ENCODE measurements at places on chromosomes 7 and 10.
A peak's percentile ranks its signal among the peaks of the same experiment; 100 is the strongest.

DNA sequence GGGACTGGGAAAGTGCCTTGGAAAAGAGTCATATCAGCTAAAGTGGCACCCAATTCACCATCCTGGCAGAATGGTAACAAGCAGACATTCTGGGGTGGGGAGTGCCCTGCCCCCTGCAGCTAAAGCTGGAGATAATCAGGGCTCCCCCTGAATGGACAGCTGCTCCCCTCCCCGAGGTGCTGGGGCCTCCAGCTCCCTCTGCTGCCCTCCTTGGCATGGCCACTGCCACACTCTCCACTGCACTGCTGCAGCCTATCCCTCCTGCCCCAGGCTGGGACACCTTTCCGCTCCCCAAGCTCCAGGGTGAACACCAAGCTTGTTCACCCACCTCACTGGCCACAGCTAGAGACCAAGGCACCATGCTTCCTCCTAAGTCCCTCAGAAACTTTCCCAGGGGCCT lies 9.8 kb upstream of the PARD3 start:
- DNase-seq, result no peak

DNA sequence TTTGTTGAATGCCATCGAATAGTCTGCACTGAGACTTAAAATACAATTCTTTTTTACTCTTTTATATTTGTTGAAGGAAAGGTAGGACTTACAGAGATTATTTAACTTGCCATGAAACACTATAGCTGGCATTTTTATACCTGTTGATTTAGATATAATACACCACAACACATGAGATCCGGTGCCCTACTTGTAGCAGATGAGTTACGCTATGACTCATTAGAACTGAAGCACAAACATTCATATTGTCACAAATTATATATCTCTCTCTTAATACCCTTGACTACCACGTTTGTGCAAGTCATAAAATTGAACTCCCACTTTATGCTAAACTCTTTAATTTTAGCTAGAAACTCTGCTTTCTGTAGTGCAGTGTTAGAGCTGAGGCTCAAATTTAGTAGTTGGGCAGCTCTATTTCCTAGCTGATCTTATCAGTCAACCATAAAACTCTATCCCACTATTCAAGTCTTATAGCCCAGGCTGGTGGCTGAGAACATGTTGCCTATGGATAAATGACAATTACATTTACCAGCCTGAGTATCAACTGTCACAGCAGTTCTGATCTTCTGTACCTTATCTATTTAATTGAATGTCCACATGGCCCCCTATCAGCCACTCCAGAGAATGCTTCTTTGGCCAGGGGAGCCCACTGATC lies 137.4 kb upstream of the SEMA3D start:
- DNase-seq, result no peak

DNA sequence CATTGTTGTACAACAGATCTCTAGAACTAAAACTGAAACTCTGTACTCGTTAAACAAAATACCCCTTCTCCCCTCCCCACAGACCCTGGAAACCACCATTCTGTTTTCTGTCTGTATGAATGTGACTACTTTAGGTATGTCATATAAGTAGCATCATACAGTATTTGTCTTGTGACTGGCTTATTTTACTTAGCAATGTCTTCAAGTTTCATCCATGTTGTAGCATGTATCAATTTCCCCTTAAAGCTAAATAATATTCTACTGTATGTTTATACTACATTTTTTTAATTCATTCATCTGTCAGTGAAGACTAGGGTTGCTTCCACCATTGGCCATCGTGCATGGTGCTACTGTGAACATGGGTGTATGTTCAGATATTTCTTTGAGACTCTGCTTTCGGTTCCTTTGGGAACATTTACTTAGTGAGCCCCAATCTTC lies 71.2 kb upstream of the RPA3 start:
- peak; percentile 25 for DNase-seq

DNA sequence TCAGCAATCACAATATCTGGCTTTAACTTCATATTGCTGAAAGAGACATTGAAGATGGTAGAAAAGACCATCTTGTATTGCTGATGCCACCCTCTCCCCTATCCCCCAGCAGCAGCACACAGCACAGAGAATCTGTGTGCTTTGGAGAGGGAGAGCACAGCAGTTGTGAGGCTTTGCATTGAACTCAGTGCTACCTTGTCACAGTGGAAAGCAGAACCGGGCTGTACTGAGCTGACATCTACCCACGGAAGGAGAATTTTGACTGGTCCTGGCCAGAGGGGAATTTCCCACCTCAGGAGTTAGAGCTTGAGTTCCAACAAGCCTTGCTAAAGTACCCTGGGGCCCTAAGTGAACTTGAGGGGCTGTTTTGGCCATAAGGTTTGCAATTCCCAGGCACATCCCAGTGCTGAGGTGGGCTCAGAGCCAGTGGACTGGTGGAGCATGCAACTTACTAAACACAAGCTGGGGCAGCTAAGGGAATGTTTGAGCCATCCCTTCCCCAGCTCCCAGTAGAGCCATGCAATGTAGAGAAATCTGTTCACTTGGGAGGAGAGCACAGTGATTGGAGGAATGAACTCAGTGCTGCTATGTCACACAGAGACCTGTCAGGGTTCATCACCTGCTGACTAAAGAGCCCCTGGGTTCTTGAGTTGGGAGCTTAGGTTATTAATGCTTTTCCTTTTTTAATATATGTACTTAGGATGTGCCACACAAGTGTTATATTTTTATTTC lies 62.1 kb downstream of the OR13A1 start:
- DNase-seq, result peak; percentile 23

GRCh38 chr7:152702-153391 lies 39.5 kb upstream of the FAM20C start:
- no peak for DNase-seq

GRCh38 chr10:78543749-78544362 lies 510.2 kb downstream of the RPS24 start:
- no peak for DNase-seq

GRCh38 chr10:43282881-43283280 lies 16.0 kb upstream of the RASGEF1A start:
- DNase-seq, result no peak

GRCh38 chr7:135925210-135925609 lies 51.9 kb downstream of the MTPN start:
- no peak for DNase-seq

DNA sequence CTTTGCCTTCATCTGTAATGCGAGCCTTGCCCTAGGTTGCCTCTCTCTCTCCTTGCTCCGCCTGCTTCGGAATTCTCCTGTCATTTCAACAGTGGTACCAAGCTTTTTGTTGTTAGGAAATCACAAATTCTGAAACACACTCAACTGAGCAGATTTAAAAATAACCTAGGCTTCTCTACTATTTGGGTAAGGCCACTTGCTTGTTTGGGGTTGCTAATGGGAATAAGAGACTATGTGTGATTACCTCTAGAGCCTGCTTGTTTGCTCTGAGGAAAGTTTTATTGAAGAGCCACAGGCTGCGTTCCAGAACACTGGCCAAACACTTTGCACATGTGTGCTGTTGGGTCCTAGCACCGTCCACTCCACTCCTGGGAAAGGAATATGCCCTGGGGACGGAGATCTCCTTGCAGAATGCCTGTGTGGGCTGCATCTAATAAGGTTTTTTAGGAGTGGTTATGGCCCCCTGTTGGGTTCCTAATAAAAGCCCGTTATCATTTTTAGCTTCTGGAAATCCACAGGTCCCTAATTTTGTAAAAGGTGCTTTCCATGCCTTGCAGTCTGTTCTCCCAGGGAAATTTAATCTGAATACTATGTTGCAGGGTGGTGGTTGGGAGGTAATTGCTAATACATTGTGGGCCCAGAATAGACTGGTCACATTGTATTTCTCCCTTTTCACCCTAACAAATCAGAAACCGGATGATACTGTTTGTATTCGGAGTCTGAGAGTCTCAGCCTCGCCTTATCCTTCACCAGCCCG lies 68.7 kb upstream of the KLF6 start:
- no peak for DNase-seq
